Fibroblast of pulmonary artery (primary cell): ENCODE measurements at places on chromosomes 6 and 20.
A peak's percentile ranks its signal among the peaks of the same experiment; 100 is the strongest.

DNA sequence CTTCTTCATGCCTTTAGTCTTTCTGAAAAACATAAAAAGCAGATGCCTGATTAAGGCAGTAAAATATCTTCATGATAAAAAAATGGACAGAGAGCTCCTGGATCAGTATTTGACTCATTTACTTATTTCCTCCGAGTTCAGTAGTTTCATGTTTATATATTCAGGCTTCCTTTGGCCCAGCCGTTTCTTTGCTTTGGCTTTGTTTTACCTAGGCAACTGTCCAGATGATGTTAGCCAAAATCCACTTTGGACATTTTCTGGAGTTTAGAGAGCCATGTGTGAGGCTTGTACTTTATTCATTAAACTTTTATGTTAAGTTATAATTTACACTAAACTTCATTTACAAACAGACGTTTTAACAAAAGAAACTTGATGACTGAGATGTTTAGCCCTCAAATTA is 307.1 kb upstream of the RSPO3 start:
- peak; percentile 59 for DNase-seq

GRCh38 chr6:88650029-88650619 is 313.3 kb downstream of the RNGTT start:
- peak; percentile 61 for DNase-seq

GRCh38 chr6:170128346-170128745 is 162.5 kb downstream of the DLL1 start:
- no peak for DNase-seq

GRCh38 chr6:156585859-156586258 is 191.3 kb upstream of the ARID1B start:
- no peak for DNase-seq

DNA sequence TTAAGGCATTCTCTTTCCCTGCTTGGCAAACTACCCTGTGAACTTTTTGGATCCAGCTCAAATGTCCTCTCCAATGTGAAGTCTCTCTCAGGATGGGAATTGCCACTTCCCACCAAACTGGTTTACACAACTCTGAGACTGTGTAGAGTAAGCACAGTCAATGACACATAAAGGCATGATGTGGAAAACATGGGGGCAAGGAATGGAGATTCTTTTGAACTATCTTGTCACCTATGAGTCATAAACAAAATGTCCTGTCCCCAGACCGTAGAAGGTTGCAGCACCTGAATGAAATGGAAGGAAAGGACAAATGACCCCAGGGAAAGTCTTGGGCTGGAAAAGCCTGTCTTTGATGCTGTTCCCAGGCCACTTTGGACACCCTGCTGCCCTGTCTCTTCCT is 11.0 kb upstream of the KIF13A start:
- no peak for DNase-seq

DNA sequence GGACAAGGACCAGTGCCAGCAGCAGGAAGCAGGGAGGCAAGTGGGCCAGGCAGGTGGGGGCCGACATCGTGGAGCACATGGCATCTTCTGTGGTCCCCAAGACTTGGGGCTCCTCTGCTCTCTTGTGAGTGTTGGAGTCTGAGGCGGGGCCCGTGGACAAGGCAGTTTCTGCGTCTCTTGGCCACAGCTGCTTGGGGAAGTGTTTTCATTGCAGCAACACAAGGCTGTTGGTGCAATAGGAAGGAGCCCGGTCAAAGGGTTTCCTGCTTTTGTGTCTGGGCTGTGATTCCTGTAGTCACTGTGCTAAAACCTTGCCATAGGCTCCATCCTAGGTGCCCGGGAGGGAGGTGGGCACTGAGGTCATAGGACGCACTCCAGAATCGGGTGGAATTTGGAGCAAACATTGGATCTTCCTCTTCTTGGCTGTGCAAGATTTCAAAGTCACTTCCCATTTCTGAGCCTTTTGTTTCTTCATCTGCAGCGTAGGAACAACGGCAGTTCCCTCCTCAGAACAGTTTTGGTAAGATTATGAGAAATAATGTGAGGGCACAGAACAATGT is at the start of gene SIRPB2:
SIRPB2 (minus strand) TSS at position 140 of the 560 bp plus-strand sequence; CDS start at position 79, 61 bp downstream.
- peak; percentile 47 for DNase-seq
